ENCODE measurements at places on chromosomes 1 and 21.

- no peak for DNase-seq
Measured at GRCh38 chr1:54378874-54379554, 27.2 kb downstream of the SSBP3 start.

DNA sequence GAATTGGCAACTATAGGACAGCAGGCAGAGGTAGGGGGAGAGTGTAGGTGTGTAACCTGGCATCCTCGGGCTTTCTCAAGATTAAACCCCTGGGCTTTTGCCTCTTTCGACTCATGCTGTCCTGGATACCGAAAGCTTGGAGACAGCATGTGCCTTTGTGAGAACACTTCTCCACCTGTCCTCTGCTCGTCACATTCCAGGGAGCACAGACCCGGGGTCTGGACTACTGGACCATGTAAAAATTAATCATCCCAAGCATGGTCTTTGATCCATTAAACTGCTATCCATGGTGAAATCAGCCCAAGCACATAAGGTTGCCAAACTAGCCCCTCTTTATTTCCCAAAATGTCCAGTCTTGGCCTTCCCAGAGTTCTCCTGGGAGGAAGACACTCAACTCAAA lies 9.0 kb upstream of the RNF186 start:
- DNase-seq: no peak

GRCh38 chr1:11053758-11054137 lies 6.1 kb downstream of the SRM start:
- no peak for DNase-seq

GRCh38 chr1:224492015-224492414 lies 57.4 kb upstream of the WDR26 start:
- DNase-seq: no peak

DNA sequence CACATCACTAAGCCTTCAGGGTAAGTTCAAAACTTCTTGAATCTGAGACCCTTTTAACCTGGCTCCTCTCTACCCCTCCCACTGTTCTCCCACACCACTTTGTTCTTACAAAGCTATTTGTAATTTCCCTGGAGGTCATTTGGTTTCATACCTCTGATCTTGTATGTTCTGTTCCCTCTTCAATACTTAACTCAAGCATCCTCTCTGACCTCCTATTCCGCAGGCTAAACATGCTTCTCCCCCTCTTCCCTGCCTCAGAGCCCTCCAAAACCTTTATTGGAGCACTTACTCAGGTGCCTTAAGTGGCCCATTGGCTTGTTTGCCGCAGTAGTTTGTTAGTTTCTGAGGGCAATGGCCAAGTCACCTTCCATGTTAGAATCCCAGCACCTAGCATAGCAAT lies 54.8 kb downstream of the SSX2IP start:
- DNase-seq: no peak

GRCh38 chr21:40972151-40972550 lies 125.2 kb upstream of the DSCAM start:
- DNase-seq: no peak

- no peak for DNase-seq
Measured at GRCh38 chr1:80050085-80050484, 1043.6 kb upstream of the ADGRL4 start.

DNA sequence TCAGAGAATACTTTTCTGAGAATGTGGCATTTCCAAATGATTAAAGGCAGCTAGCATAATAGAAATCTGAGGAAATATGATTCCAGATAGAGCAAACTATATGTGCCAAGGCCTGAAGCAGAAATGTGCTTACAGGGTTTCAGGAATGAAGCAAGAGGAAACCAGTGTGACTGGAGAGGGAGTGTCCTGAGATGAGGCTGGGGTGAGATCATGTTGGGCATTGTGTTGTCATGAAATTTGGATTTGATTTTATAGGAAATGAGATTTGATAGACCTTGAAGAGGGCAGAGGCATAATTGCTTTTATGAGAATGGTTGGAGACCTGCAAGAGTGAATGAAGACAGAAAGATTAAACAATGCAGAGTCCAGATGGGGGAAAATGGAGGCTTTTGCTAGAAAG lies 338.1 kb upstream of the SNX7 start:
- no peak for DNase-seq

GRCh38 chr1:207951652-207952051 lies 40.7 kb upstream of the CD34 start:
- no peak for DNase-seq

DNA sequence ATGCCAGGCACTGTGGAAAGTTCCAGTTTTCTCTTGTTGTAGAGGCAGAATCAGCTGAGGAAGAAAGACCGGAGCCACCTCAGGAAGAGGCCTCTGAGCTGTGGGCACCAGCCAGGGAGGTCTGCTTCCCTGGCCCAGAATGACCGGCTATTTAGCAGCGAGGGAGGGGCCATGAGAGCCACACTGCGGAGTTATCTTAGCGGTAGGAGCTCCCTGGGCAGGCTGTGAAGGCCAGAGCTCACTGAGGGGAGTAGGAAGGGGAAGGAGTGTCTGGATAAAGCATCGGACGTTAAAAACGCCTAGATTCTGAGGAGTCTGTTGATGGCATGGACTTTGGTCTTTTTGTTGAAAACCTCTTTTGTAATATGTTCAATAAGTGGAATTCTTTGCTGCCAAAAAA lies 36.5 kb downstream of the TSEN15 start:
- no peak for DNase-seq

DNA sequence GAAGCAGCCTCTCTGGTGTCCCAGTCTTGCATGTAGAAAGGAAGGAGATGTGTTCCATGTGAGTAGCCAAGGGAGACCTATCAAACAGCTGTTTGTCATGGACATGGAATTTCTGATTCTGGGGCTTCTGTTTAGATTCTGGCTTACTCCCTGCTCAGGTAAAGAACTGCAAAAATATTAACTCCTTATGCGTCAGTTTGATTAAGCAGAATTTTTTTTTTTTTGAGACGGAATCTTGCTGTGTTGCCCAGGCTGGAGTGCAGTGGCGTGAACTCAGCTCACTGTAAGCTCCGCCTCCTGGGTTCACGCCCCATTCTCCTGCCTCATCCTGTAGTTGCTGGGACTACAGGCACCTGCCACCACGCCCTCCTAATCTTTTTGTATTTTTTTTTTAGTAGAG lies 6.8 kb downstream of the ARV1 start:
- no peak for DNase-seq

DNA sequence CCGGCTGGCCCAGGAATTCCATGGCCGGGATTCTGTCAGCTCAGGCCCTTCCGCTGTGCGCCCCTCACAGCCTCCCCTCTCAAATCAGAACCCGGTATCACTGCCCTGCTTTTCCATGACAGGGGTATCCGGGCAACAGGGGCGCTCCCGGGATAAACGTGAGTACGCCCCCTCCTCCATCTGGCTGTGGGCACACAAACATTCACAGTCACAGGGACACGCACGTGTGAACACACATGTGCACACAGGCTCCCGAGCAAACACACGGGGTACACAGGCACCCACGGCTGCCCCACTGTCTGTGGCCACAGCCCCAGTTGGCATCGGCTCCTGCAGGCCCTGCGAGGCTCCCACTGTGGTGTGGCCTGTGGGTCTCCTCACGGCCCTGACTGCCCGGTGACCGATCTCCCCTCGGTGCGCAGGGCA lies 16.7 kb downstream of the COL6A1 start:
- no peak for DNase-seq

DNA sequence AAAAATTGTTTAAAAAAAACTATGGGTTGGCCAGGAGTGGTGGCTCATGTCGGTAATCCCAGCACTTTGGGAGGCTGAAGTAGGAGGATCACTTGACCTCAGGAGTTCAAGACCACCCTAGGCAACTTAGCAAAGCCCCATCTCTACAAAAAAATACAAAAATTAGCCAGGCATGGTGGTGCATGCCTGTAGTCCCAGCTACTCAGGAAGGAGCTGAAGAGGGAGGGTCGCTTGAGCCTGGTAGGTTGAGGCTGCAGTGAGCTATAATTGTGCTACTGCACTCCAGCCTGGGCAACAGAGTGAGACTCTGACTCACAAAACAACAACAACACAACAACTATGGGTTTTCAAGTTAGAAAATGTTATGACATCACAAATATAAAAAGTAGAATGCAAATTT lies 16.4 kb downstream of the SLAMF7 start:
- DNase-seq: no peak

DNA sequence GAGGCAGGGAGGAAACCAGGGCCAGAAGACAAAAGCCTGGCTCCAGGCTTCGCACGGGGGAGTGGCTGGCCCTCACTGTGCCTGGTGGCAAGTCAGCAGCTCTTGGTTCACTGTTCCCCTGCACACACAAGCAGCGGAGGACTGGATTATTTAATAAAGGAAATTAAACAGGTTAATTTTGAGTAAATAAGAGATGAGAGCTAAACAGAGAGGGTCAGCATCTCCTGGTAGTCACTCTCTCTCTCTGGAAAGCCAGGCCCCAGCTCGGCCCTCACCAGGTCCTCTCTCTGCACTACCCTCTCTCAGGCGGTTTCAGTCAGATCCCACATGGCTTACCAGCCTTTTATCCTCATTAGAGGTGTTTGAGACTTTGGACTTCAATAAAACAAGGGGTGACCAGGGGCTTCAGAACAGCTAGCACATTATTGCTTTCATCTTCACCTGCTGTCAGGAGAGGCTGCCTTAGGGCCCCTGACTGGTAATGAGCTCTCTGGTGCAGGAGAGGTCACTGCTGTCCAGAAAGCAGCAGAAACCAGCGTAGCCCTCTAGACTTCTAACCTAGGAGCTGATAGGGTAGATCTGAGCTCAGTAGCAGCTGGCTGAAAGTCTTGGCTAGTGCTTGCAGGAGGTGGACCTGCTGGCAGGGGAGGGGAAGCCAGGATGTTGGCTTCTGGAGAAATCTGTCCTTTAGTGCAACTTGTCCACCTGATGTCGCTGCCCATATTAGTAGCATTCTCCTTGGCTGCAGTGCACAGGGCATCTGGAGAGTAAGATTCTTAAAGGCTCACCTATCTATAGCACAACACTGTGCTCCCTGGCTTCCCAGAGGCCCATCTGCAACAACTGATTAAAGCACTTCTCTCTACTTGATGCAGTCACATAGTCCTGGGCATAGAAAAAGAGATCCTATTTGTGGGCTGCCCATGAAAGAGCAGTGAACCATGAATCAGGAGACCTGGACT lies 45.9 kb downstream of the SYT6 start:
- DNase-seq: no peak

- no peak for DNase-seq
Measured at GRCh38 chr1:18109756-18110597, 2.4 kb downstream of the IGSF21 start.

- DNase-seq: no peak
Measured at GRCh38 chr1:244060686-244061085, 9.6 kb downstream of the ZBTB18 start.

- DNase-seq: no peak
Measured at GRCh38 chr21:32770871-32771523, 558 bp downstream of the PAXBP1 start.

GRCh38 chr1:155307247-155307740 lies 1.4 kb upstream of the FDPS start:
- no peak for DNase-seq
